ENCODE measurements at places on chromosomes 1 and 21.

- DNase-seq, result no peak
Measured at GRCh38 chr1:17004466-17005364, 7.0 kb downstream of the ATP13A2 start.

DNA sequence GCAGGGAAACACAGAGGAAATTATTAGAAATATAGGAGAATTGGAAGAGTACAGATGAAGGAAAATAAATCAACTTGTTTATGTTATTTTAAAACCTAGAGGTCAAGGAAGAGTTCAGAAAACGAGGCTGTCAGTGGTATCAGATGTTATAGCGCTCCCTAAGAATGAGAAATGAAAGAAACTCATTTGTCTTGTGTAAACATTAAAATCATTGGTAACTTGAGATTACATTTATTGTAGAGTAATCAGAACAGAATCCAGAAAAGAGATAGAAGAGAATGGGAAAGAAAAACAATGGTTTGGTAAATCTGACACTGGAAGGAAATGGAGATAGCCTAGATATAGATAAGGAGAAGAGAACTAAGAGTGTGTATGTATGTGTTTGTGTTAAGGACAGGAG is 106.4 kb downstream of the ATF6 start:
- no peak for DNase-seq

DNA sequence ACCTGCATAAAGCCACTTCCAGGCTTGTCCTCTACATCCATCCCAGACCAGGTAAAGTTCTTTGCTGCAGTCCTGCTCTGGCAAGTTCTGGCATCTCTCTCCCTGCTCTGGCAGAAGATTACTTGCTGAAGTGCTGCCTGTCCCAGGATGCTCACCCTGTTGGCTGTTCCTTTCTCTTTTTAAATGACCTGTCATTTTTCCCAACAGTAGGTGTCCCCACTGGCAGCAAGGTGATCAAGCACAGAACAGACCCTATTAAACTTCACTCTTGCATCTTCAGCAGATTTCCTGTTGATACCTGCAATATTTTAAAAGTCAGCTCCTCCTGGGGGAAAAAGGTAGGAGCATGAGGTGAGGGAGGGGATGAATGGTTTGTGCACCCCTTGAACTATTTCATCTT is 332.6 kb downstream of the PBX1 start:
- no peak for DNase-seq

- no peak for DNase-seq
Measured at GRCh38 chr1:20123722-20124455, 4.6 kb upstream of the PLA2G2D start.

GRCh38 chr1:209569455-209570207 is 13.9 kb upstream of the CAMK1G start:
- peak; percentile 53 for DNase-seq

DNA sequence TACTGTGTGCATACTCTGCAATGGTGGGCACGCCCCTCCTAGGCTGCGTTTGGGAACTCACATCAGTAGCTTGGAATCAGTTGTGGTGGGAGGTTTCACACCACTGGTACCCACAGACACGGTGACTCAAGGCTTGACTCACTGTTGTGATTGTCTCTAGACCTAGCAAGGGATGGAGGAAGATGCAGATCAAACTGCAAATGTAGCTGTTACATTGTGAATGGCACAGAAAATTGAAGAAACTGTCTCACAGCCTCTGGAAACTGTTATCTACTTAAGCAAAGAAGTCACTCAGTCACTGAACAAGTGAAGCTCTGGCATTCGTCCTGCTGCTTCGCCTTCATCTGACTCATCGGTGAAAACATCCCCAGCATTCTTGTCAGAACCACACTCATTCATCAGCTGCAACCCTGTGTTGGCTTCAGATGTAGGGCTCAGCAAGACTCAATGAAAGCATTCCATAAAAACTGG is 59.5 kb downstream of the POFUT2 start:
- peak; percentile 20 for DNase-seq

DNA sequence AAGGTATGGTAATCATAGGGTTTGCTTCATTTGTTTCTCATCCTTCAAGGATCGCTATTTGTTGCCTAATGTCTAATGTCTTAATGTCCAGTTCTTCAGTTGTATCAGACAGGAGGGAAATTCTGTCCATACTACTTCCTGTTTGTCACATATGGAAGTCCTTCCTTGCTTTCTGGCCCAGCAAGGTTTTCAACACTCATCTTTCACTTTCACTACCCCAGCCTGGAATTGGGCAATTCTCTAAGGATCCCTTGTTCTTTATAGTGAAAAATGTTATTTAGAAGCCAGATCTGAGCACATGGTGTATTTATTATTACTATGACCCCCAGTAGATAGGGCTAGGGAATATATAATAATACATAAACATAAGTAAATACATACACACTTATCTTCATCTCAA is 50.6 kb upstream of the SLC35A3 start:
- no peak for DNase-seq

GRCh38 chr1:58481962-58482361 is 64.6 kb downstream of the OMA1 start:
- DNase-seq, result no peak

GRCh38 chr21:21968810-21969209 is 970.6 kb downstream of the NCAM2 start:
- no peak for DNase-seq

- DNase-seq, result no peak
Measured at GRCh38 chr1:31568895-31569595, 7.3 kb upstream of the TINAGL1 start.

- no peak for DNase-seq
Measured at GRCh38 chr1:232635778-232636356, 5.9 kb upstream of the SIPA1L2 start.

Data from stimulated activated CD4-positive, alpha-beta T cell treated with anti-CD3 and anti-CD28 coated beads, TNF-alpha, amount 100 ng/mL, for 4 hours (primary cell).